MCF 10A (cell line): ENCODE measurements at places on chromosomes 3 and 15. TPM values are rescaled to one million over a fixed set of nuclear protein-coding genes. Genes with fewer than 3 reads are reported as not detected.

DNA sequence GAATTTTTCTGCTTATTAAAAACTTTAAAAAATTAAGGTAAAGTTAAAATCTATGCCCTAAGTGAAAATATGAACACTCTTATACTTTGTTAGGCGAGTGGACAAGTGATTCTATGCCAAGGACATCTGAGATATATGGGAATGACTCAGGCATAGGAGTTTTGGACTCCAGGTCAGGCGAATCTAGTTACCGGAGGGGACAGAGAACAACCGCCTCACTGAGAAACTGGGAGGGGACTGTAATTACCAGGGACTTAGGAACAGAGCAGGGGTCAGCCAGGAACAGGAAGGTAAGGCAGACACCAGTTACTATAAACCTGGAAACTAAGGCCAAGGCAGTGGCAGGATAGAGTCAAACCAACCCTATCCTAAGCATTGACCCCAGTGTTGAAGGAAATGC, 16.8 kb upstream of the ATP1B3 start:
- H3K4me3 ChIP-seq: no peak overlapping the region
- no peak for DNase-seq
- no peaks in the 10 kb centered on the region for H3K36me3 ChIP-seq
- H3K27me3 ChIP-seq: no peaks in the 10 kb centered on the region

FETUB gene
- 0.47 TPM in 1 of 2 replicates, not detected in the other for total RNA-seq

GRCh38 chr3:57434041-57434440, 110.1 kb downstream of the DNAH12 start:
- H3K27ac ChIP-seq: no peak overlapping the region
- H3K4me3 ChIP-seq: no peak overlapping the region
- H3K4me1 ChIP-seq: no peaks in the 10 kb centered on the region

- H3K27ac ChIP-seq: no peak overlapping the region
- peaks cover 78% of the 10 kb centered on the region for H3K36me3 ChIP-seq
- no peak overlapping the region for H3K4me3 ChIP-seq
- DNase-seq: no peak
Measured at GRCh38 chr3:33833408-33834095, 35.1 kb downstream of the PDCD6IP start.

DNA sequence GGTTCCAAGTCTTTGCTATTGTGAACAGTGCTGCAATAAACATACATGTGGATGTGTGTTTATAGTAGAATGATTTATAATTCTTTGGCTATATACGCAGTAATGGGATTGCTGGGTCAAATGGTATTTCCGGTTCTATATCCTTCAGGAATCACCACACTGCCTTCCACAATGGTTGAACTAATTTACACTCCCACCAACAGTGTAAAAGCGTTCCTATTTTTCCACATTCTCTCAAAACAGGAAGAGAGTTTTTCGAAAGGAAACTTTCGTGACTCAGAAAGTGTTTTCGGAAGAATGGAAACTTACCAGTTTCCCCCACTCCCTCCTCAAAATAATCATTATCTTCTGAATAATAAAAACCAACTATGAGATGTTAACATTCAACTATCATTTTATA, 205.8 kb downstream of the ALCAM start:
- DNase-seq: no peak
- H3K4me1 ChIP-seq: peaks cover under 1% of the 10 kb centered on the region
- no peaks in the 10 kb centered on the region for H3K27me3 ChIP-seq
- H3K4me3 ChIP-seq: no peak overlapping the region
- no peak overlapping the region for H3K27ac ChIP-seq

DNA sequence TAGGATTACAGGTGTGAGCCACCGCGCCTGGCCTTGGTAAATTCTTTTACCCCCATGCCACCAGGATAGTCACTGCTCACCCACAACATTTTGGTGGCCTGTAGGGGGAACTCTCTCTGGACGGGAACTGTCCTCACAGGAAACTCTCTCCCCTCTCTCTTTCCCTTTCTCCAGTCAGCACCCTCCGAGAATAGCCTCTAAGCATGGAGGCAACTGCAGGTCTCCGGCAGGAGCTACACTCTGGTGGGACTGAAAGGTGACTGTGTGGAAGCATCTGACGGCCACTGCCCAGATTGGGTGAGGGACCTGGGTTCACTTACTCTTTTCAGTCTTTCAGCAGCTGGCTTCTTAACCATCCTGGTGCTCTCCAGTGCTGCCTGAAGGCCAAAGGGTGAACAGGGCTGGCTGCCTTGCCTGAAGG, 21.3 kb downstream of the TRANK1 start:
- no peaks in the 10 kb centered on the region for H3K27me3 ChIP-seq
- no peaks in the 10 kb centered on the region for H3K36me3 ChIP-seq
- H3K27ac ChIP-seq: no peak overlapping the region
- H3K4me1 ChIP-seq: no peaks in the 10 kb centered on the region

KAT2B gene
- 9.4 and 10.4 TPM in 2 replicates for total RNA-seq

DNA sequence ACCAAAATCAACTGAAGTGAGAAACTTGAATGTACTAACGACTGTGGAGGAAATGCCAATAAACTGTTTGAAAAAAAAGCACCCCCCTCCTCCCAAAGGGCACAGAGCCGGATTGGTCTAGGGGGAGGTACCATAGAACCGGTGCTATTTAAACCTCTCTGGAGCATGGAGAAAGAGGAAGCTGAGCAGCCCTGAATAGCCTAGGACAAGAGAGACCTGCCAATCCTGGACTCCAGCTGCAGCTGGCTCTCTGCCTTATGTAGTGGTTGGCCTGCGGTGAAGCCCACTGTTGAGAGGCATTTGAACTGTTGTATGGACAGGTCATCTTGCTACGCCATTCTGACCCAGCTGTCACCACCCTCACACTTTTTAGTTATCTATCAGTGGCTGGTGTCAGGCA, 1.5 kb upstream of the SH3GL3 start:
- H3K4me3 ChIP-seq: no peak overlapping the region
- no peak for DNase-seq
- H3K36me3 ChIP-seq: no peaks in the 10 kb centered on the region

ZIC4 gene
- total RNA-seq: not detected in 2 replicates

DNA sequence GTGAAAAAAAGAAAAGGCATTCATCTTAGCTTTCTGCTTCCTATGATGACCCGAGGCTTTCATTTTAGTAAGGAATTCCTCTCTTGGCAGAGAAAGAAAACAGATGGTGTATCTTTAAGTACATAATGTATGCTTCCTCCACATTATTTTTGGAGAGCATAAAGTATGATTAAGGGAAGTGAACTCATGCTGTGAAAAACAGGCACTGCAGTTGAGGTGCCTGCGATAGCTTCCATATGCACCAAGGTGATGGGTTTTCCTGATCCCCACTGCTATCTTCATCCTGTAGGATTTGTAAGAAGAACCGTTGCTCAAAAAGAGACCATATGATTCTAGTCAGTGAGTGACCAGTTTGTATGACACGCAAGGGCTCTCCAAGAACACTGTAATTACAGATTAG, 411.5 kb upstream of the MCTP2 start:
- no peak overlapping the region for H3K4me3 ChIP-seq
- no peaks in the 10 kb centered on the region for H3K4me1 ChIP-seq
- no peak overlapping the region for H3K27ac ChIP-seq
- H3K27me3 ChIP-seq: no peaks in the 10 kb centered on the region
- H3K36me3 ChIP-seq: no peaks in the 10 kb centered on the region
- no peak for DNase-seq
